Fibroblast of skin of back (primary cell): ENCODE measurements at places on chromosomes 16 and 17.
A peak's percentile ranks its signal among the peaks of the same experiment; 100 is the strongest.

DNA sequence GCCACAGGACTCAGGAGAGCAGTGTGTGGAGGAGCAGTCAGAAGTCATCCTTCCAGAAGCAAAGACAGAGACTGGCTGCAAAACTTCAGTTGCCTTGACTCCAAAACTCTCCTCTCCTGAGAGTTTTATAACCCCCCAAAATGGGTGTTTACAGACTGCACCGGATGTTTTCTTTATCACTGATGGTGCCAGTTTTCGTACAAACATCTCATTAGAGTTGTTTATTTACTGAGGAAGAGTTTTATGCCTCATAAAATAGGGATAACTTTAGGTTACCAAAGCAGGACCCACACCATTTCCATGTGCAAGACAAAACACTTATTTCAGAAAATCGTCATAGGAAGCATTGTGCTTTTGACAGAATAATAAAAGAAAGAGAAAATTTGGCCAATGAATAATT lies at the start of gene KRT40:
Gene KRT40, minus strand, starts transcription at position 101 of the 400 bp plus-strand sequence. Its CDS starts 53 bp downstream, at position 48.
- DNase-seq = no peak

DNA sequence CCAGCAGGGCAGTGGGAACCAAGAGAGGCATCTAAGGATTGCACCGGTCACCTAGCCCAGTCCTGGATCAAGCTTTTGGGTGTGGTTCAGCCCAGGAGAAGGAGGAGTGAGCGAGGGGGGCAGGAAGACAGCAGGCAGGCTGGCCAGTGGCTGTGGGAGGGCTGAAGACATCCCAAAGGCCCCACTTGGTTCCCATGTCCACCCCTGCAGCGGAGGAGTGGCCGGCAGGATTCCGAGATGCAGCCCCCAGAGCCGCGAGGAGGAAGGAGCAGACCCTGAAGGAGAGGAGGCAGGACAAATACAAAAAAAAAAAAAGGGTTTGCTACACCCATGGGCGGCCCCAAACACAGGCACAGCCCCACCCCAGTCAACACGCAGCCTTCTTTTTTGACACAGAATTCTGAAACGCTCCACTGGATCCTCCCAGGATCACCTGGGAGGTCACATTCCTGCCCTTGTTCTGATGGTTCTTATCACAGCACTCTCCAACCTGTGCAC lies 1.1 kb upstream of the SLC47A2 start:
- DNase-seq = no peak

DNA sequence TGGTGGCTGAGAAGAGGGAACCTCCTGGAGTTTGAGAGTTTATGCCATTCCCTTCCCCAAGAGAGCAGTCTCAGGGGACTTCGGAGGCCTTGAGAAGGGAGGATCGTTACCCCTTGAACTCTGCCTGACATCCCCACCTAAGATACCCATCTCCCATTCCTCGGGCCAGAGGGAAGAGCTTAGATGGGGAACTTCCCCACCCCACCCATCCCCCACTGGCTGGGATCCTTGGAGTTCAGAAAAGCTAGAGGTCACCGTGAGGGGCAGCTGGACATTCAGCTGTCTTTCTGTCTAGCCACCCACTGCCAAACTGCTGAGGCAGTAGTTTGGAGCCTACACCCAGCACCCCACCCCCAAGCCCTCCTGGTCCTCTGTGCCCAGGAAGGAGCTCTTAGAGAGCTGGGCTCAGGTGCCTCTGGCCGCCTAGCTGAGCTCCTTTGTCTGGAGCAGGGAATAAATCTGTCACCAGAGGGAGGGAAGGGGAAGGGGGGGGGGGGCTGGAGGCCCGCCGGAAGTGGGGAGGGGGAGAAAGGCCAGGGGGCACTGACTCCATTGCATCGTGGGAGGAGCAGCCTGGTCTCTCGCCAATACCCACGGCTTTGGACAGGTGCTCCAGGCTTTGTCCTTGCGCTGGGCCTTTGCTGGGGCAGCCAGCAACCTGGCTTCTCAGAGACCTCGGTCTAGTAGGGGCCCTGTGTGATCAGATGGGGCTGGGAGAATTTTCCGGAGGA lies 1.0 kb downstream of the HSD11B2 start:
- no peak for DNase-seq

DNA sequence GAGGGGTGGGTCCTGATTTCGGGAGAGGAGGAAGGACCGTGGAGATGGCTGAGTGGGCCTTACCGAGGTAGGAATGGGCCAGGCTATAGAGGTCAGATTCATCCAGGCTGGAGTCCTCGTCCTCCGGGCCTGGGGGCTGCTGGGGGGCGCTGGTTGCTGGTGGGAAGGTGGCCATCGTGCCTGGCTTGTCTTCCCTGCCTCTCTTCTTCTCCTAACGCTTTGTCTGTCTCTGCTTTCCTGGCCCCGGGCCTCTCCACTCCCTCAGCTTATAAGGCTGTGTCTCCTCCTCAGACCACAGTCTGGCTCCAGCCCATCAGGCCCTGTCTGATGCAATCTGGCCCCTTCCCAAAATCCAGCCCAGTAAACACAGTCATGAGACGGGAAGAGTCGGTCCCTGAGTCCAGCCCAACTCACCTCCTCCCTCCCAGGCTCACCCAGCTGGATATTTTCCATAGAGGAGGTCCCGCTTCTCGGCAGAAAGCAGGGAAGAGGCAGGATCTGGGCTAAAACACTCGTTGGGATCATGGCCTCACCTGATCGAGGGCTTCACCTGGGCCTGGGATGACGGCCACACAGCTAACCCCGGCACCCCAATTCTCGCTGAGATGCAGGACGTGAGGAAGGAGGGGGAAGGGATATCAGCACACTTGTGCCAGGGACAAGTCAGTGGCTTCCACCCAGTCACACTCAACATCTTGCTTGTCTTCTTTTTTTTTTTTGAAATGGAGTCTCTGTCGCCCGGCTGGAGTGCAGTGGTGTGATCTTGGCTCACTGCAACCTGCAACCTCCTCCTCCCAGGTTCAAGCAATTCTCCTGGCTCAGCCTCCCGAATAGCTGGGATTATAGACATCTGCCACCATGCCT lies at the start of gene NUPR1:
Gene NUPR1, minus strand, starts transcription at position 242 of the 864 bp plus-strand sequence. Its CDS starts 67 bp downstream, at position 175.
- peak; percentile 92 for DNase-seq

GRCh38 chr16:31488468-31489297 lies 5.8 kb downstream of the SLC5A2 start:
- DNase-seq = no peak

- DNase-seq = peak; percentile 72
These were observed 3.5 kb downstream of the CDH13 start for GRCh38 chr16:82630219-82630618.

- DNase-seq = no peak
These were observed 46.6 kb downstream of the NUP93 start for GRCh38 chr16:56776562-56776961.

DNA sequence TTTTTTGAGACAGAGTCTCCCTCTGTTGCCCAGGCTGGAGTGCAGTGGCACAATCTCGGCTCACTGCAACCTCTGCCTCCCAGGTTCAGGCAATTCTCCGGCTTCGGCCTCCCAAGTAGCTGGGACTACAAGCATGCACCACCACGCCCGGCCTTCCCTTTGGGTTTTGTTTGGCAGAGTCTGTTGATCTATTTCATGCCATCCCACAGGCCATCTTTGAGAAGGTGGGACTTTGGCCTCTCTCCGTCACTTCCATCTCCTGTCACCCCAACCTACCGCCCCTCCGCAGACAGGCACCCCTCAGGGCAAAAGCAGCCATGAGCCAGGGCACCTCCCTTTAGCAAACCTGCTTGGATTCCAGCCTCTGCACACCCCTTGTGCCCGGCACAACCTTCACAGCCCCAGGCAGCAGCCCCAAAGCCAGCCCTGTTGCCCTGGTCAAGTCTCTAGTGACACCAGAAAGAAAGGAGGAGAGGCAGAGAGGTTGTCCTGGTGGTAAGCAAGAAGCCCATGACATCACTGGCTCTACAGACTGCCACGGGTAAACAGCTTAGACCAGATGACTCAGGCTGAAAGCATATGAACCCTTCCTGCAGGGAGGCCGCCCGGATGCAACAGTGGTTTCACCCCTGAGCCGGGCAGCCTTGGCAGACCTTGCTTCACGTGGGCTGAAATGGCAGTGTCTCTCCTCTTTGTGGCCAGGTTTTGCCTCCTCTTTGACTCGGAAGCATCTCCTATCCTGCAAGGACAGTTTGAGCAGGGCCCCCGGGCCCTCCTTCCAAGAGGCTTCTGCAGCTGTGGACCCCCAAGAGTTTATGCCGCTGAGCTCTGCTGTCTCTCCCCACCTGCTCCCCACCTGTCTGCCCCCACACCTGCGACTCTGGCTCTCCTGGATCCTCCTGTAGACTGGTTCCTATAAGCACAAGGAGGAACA lies 8.1 kb upstream of the TIMP2 start:
- DNase-seq = peak; percentile 98

DNA sequence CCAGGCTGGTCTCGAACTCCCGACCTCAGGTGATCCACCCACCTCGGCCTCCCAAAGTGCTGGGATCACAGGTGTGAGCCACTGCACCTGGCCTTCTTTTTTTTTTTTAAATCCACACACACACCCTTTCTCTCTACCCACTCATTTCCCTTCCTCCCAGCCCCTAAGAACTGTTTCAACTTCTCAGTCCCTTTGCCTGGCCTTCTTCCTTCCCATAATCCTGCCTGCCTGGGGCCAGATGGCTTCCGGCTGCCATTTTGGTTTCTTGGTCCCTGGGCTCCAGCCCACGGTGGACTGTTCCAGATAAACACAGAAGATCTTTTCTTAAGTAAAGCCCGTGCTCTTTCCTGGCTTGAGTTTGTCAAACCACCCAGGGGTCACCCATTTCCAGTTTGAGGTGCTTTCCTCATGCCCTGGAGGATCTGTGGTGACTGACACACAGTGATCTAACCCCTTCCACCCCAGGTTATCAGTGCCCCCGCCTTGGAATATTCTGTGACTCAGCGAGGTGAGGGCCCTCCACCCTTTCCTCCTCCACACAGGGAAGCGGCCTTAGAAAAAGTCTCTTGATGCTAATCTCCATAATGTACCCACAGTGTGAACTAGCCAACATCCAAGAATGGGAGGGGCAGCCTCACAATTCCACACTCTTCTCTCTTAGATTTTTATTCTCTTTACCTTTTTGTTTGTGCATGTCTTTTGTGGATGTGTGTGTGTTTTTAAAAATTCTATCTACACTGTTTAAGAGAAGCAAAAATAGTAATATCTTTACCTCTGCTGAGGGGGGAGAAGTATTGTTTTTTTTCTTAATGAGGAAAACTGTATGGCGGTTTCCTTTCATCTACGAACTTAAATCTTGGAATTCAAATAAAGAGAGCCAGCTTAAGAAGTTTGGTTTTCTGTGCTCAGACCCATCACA lies 60.0 kb downstream of the CRISPLD2 start:
- no peak for DNase-seq
